ENCODE measurements at places on chromosomes 4 and X.
A peak's percentile ranks its signal among the peaks of the same experiment; 100 is the strongest.

GRCh38 chrX:20217271-20217670, 49.4 kb downstream of the RPS6KA3 start:
- H3K4me3 ChIP-seq = no peak overlapping the region
- no peak overlapping the region for H3K27ac ChIP-seq
- H3K36me3 ChIP-seq = no peaks in the 10 kb centered on the region
- H3K4me1 ChIP-seq = no peaks in the 10 kb centered on the region

DNA sequence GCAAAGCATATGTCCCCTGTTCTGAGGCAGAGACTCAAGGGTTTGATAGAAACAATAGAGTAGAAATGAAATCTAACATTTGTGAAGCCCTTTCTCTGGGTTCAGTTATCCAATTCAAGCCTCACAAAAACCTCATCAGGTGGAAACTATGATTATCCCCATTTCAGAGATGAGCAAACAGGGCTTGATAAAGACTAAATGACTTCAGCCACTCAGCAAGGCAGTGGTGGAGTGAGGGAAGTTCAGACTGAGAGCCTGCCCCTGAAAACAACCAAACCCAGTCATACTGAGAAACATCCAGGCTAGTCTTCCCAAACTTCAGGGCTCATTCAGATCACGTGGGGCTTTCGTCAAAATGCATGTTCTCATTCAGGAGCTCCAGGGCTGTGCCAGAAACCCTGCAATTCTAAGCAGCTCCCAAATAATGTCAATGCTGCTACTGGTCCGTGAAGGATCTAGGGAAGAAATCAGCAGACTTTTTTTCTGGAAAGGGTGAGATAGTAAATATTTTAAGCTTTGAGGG, 109.6 kb upstream of the KIT start:
- H3K36me3 ChIP-seq = no peaks in the 10 kb centered on the region
- H3K4me1 ChIP-seq = peaks cover 9% of the 10 kb centered on the region
- H3K4me3 ChIP-seq = no peak overlapping the region
- no peak overlapping the region for H3K27ac ChIP-seq

DNA sequence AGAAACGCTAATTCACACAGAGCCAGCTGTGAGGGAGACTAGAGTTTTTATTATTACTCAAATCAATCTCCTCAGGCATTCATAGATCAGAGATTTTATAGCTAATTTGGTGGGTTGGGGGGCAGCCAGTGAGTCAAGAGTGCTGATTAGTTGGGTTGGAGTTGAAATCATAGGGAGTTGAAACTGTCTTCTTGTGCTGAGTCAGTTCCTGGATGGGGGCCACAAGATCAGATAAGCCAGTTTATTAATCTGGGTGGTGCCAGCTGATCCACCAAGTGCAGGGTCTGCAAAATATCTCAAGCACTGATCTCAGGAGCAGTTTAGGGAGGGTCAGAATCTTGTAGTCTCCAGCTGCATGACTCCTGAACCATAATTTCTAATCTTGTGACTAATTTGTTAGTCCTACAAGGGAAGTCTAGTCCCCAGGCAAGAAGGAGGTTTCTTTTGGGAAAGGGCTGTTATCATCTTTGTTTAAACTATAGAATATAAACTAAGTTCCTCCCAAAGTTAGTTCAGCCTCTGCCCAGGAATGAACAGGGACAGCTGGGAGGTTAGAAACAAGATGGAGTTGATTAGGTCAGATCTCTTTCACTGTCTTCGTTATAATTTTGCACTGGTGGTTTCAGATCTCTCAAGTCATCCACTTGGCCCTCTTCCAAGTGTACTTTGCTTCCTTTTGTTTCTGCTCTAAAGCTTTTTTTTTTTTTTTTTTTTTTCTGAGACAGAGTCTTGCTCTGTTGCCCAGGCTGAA, 5.4 kb upstream of the NAA11 start:
- H3K27me3 ChIP-seq = no peaks in the 10 kb centered on the region
- no peak for DNase-seq
- H3K4me1 ChIP-seq = peaks cover 5% of the 10 kb centered on the region

DNA sequence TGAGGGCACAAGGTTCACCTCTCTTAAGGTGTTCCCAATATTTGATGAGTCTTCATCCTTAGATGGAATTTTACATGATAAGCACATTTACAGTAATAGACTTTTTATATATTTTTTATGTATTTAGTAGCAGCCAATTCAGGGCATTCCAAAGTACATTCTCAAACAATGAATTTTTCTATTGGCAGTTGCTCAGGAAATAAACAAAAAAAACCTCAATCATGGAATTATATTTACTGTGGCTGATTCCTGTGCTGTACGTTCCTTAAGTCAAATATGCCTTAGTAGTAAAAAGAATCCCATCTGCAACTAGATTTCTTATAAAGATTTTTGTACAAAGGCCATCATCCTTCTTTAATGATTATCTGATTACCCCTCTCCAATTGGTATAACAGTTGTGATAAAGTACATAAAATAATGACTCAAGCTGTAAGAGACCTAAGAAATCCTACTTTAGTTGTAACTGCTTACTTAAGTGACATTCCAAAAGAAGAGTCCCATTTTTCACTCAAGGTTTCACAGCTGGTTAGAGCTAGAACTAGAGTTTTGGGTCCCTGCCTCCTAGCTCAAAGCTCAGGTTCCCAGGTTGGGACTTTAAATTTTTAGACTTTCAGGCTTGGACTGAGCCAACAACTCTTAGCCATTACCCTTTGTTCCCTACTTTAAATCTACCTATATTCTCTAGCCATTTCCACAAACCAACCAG, 152.7 kb downstream of the FHIP1A start:
- no peak overlapping the region for H3K4me3 ChIP-seq
- H3K27ac ChIP-seq = no peak overlapping the region
- no peak for DNase-seq
- no peaks in the 10 kb centered on the region for H3K27me3 ChIP-seq

DNA sequence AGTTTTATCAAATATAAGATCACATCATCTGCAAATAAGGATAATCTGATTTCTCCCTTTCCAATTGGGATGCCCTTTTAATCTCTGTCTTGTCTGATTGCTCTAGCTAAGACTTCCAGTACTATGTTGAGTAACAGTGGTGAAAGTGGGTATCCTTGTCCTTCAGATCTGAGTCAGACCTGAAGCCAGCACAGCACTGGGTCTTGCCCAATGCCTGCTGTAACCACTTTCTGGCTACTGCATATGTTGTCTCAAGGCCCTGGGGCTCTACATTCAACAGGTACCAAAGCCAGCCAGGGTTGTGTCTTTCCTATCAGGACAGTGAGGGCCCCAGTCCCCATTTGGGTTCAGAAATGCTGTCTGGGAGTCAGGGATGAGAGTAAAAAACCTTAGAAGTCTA, 90.3 kb downstream of the CYSLTR1 start:
- H3K27me3 ChIP-seq = no peaks in the 10 kb centered on the region
- no peak for DNase-seq
- H3K27ac ChIP-seq = no peak overlapping the region
- H3K4me1 ChIP-seq = no peaks in the 10 kb centered on the region

GRCh38 chrX:127112726-127113125, 293.2 kb downstream of the PRR32 start:
- no peaks in the 10 kb centered on the region for H3K4me1 ChIP-seq
- no peak for DNase-seq
- H3K27me3 ChIP-seq = no peaks in the 10 kb centered on the region
- no peak overlapping the region for H3K4me3 ChIP-seq
- no peaks in the 10 kb centered on the region for H3K36me3 ChIP-seq

GRCh38 chr4:6199422-6199921, 877 bp downstream of the JAKMIP1 start:
- H3K4me3 ChIP-seq = peak overlapping the region; percentile 79
- H3K36me3 ChIP-seq = no peaks in the 10 kb centered on the region
- DNase-seq = no peak
- H3K27ac ChIP-seq = no peak overlapping the region
- H3K4me1 ChIP-seq = peaks cover 31% of the 10 kb centered on the region
- peaks cover 13% of the 10 kb centered on the region for H3K27me3 ChIP-seq

GRCh38 chr4:126405369-126405982, 1090.7 kb downstream of the FAT4 start:
- H3K27me3 ChIP-seq = no peaks in the 10 kb centered on the region
- H3K4me3 ChIP-seq = no peak overlapping the region
- no peaks in the 10 kb centered on the region for H3K36me3 ChIP-seq
- H3K4me1 ChIP-seq = no peaks in the 10 kb centered on the region
- peak; percentile 68 for DNase-seq

GRCh38 chrX:107451731-107452130, 2.3 kb downstream of the FRMPD3 start:
- H3K27me3 ChIP-seq = peaks cover 29% of the 10 kb centered on the region

- DNase-seq = no peak
- no peak overlapping the region for H3K4me3 ChIP-seq
- no peaks in the 10 kb centered on the region for H3K4me1 ChIP-seq
- H3K36me3 ChIP-seq = no peaks in the 10 kb centered on the region
- no peak overlapping the region for H3K27ac ChIP-seq
These were observed 103.1 kb upstream of the FAM47B start for GRCh38 chrX:34839451-34839850.

- H3K4me3 ChIP-seq = no peak overlapping the region
- DNase-seq = no peak
- no peaks in the 10 kb centered on the region for H3K27me3 ChIP-seq
- no peaks in the 10 kb centered on the region for H3K4me1 ChIP-seq
- no peak overlapping the region for H3K27ac ChIP-seq
- no peaks in the 10 kb centered on the region for H3K36me3 ChIP-seq
These were observed 126.6 kb upstream of the NDST3 start for GRCh38 chr4:117907646-117908045.

DNA sequence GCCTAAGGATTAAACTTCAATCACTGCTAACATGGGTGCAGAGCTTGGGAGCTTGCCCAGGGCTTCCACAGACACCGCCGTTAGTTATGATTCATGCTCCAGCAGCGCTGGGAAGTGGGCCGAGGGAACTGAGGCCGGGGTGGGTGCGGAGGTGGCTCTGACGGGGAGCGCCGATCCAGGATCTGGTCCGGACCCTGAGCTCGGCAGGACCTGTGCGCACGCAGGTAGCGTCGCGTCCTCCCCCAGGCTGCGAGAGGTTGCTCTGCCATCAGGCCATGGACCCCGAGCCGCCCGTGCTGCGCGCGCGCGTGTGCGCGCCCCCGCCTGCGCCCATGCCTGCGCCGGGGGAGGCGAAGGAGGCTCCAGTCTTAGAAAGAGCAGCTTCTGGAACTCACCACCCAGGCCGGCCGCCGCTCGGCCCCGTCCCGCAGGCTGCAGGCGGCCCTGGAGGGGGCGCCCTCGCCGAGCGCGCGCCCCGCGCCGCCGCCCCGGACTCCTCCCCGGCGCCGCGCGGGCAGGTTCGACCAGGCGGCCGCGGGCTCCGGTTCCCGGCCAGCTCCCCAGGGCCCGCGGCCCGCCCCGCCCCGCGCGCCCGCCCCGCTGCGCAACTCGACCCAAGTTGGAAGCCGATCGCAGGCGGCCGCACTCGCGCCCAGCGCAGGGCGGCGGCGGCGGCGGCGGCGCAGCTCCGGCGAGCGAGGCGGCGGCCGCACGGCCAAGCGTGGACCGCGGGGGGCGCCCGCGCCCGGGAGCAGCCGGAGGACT, 732 bp upstream of the ADRA2C start:
- H3K36me3 ChIP-seq = no peaks in the 10 kb centered on the region
- H3K4me3 ChIP-seq = peak overlapping the region; percentile 60
- H3K27ac ChIP-seq = no peak overlapping the region
- DNase-seq = peak; percentile 78

- H3K27me3 ChIP-seq = no peaks in the 10 kb centered on the region
- H3K4me3 ChIP-seq = no peak overlapping the region
- no peaks in the 10 kb centered on the region for H3K36me3 ChIP-seq
- no peaks in the 10 kb centered on the region for H3K4me1 ChIP-seq
- DNase-seq = peak; percentile 61
These were observed 135.0 kb upstream of the TENT5D start for GRCh38 chrX:80285131-80285773.

DNA sequence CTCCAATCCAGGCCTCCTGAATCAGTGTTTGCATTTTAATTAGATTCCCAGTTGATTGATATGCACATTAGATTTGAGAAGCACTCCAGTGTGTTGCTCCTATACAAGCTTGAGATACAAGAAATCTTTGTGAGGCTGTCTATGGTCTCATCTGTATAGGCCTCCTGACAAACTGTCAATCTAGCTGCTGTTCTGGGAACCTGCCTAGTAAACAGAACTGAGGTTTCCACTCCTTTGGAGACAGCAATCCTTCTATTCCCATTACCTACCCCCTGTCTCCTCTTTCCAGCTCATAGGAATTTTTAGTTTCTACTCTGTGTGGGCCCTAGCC, 306.1 kb upstream of the EMCN start:
- H3K36me3 ChIP-seq = no peaks in the 10 kb centered on the region
- H3K4me1 ChIP-seq = peaks cover 13% of the 10 kb centered on the region
- no peak for DNase-seq
- no peak overlapping the region for H3K4me3 ChIP-seq
- H3K27me3 ChIP-seq = no peaks in the 10 kb centered on the region
- H3K27ac ChIP-seq = no peak overlapping the region

DNA sequence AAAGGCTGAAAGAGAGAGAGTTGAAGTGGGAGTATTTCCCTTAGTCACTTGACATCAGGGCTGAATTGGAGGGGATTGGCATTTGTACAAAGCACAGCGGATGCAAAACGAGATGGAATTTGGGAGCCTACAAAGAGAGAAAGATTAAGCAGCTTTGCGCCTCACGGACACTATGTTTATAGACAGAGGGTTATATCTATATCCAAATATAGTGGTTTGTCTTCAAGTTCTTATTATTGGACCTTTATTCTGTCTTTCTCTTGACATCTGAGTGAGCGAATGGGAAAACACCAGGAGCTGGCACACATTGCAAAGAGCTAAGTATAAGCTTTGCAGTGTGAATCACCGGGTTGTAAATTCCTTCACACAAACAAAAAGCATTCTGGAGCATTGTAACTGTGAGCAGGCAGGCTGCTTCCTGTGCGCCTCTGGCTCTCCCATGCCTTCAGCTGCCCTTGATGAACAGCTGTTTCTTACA, 500.2 kb downstream of the STIM2 start:
- H3K4me1 ChIP-seq = peaks cover 5% of the 10 kb centered on the region
- no peaks in the 10 kb centered on the region for H3K36me3 ChIP-seq
- no peaks in the 10 kb centered on the region for H3K27me3 ChIP-seq
- no peak overlapping the region for H3K27ac ChIP-seq
- no peak overlapping the region for H3K4me3 ChIP-seq
- peak; percentile 29 for DNase-seq

- H3K36me3 ChIP-seq = no peaks in the 10 kb centered on the region
- H3K4me3 ChIP-seq = no peak overlapping the region
- no peak overlapping the region for H3K27ac ChIP-seq
- no peaks in the 10 kb centered on the region for H3K27me3 ChIP-seq
These were observed 69.4 kb upstream of the AGA start for GRCh38 chr4:177511611-177512010.
